ENCODE measurements at places on chromosomes 13 and 19.

DNA sequence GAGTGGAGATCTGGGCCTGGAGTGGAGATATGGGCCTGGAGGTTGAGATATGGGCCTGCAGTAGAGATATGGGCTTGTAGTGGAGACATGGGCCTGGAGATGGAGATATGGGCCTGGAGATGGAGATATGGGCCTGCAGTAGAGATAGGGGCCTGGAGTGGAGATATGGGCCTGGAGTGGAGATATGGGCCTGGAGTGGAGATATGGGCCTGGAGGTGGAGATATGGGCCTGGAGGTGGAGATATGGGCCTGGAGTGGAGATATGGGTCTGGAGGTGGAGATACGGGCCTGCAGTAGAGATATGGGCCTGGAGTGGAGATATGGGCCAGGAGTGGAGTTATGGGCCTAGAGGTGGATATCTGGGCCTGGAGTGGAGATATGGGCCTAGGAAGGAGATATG lies 402 bp downstream of the KIR2DL3 start:
- no peak for DNase-seq

DNA sequence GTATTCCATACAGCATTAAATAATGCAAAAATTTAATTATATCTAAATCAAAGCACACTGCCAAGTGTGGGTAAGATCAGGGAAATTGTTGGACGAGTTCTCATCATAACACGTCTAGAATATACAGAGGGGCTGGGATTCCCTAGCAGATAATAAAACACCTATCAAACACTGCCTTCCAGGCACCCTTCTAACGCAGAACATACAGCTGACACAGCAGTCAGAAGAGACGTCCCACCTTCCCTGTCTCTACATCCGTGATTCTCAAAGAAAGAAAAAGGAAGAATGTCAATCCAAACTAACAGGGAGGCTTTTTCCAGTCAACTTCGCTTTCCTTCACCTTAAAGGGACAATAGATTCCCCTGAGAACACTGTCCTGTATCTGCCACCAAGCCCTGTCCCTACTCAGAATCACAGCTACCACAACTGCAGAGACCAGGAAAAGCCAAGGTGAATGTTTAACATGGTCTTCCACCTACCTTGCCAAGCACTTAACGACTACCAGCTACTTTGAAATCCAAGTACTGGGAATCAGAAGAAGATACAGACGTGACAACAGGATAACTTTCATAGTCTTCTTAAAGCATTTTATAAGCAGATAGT lies 38.5 kb downstream of the TBC1D4 start:
- DNase-seq, result no peak

DNA sequence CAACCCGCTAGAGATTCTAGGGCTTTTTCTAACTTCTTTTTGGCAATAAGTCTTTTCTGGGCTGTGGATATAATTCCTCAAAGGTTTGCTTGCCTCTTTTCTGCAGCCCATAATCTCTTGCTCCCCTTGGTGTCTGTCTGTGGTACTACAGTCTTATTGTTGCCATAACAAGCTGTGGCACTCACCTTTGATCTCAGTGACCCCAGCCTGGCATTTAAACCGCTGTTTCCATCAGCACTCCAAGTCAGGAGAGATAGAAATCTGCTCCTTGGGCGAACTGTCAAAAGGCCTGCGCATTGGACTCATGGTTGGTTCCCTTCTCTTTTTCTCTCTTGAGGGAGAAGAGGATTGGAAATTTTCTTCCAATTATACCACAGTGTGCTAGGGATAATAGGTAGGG lies 14.5 kb upstream of the MPHOSPH8 start:
- no peak for DNase-seq

GRCh38 chr19:55688422-55689218 lies 13.6 kb downstream of the EPN1 start:
- no peak for DNase-seq

DNA sequence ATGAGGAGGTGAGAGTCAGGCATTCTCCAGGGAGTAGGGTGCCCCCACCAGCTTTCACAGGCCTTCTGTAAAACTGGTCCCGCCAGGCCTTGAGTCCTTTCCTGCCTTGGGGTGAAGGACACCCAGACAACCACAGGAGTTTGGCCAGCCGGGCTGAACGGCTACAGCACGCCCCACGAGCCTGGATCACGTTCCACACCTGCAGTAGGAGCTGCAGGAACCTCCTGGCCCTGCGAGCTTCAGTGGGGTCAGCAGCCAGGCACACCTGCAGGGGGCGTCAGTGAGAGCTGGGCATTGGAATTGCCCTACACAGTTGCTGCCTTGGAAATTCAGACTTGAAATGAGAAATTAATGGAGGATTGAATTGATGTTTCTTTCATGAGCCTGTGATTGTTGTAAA lies 45.7 kb downstream of the COL4A2 start:
- no peak for DNase-seq

DNA sequence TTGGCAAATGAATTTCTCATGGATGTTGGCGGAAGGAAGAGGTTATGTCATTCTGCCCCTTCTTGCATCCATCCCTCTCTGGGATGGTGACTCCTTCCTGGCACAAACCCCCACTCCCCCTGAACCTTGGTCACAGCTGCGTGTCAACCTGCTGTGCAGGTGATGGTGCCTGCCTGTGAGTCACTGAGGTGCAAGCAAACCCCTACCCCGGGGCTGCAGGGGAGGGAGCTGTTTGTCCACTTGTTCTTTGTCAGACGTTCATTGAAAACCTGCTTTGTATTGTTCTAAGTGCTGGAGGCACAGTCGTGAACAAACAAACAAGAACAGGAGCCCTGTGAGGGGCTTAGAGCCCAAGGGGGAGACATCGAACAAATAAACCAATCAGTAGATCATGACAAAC lies 2.0 kb upstream of the GAPDHS start:
- no peak for DNase-seq

DNA sequence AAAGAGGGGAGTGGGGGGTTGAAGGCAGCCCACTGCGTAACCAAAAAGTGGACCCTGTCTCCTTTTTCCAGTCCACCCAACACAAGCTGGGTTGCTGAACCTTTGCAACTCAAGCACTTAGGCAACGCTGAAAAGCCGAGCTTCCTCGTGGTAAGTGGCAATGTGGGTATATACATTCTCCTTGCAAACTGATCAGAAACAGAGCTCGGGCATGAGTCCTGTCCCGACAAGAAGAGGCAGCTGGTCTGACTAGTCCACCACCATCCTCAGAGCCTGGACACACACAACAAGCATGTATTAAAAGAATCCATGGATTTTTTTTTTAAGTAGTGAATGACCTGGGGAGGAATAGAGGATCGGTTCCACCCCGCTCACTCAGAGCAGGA lies 240.6 kb upstream of the ZNF507 start:
- DNase-seq, result no peak

DNA sequence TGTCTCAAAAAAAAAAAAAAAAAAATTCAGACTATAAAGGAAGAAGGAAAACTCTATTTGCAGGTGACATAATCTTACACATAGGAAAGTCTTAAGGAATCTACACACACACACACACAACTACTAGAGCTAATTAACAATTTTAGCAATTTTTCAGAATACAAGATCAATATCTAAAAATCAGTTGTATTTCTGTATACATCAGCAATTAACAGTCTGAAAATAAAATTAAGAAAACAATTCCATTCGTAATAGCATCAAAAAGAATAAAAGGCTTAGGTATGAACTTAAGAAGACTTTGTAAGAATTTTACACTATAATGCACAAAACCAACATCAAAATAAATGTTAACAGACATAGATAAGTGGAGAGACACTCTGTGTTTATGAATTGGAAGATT lies 15.6 kb upstream of the CALM3 start:
- DNase-seq, result no peak
